ENCODE measurements at places on chromosomes 5 and 9. TPM values are rescaled to one million over a fixed set of nuclear protein-coding genes. Genes with fewer than 3 reads are reported as not detected.

Gene C9orf153
- not detected for total RNA-seq

Gene ENC1
- 6.3 TPM for total RNA-seq

Gene RCL1
- 50.5 TPM for total RNA-seq

Gene IFNK
- not detected for total RNA-seq

Gene SPIN1
- total RNA-seq: 37.5 TPM

Gene GNA14
- total RNA-seq: not detected

Gene SVEP1
- 1.4 TPM for total RNA-seq

Gene HRH2
- 0.51 TPM for total RNA-seq

Gene CTSV
- total RNA-seq: 13.6 TPM

Gene NR4A3
- 2.9 TPM for total RNA-seq
